ENCODE measurements at places on chromosomes 4 and X. TPM values are rescaled to one million over a fixed set of nuclear protein-coding genes. Genes with fewer than 3 reads are reported as not detected.

Gene GIMD1
- total RNA-seq: not detected

Gene AMOT
- 0.01 TPM for total RNA-seq

Gene FBXW7
- 7.6 TPM for total RNA-seq

Gene GUCY1A1
- not detected for total RNA-seq

Gene SPON2
- total RNA-seq: 0.80 TPM

Gene PAGE2B
- total RNA-seq: not detected

Gene RGN
- not detected for total RNA-seq

Gene HPSE
- total RNA-seq: 1.5 TPM

Gene FAM241A
- 0.90 TPM for total RNA-seq

Gene OTC
- not detected for total RNA-seq

Gene SH3D19
- total RNA-seq: 24.4 TPM

Gene NAP1L2
- total RNA-seq: 0.88 TPM

Gene HMX1
- total RNA-seq: not detected

Gene SPP1
- total RNA-seq: 152 TPM

Gene HTN1
- total RNA-seq: not detected

Gene SRD5A3
- total RNA-seq: 13.3 TPM

Gene CT45A5
- total RNA-seq: not detected

Gene HAUS3
- total RNA-seq: 6.6 TPM

Gene TMPRSS11D
- total RNA-seq: not detected

Gene SLC16A2
- 22.7 TPM for total RNA-seq

Gene SLC6A14
- 0.03 TPM for total RNA-seq

Gene TECRL
- total RNA-seq: not detected

Gene DMRTC1
- total RNA-seq: not detected

Gene MAGEE1
- total RNA-seq: 4.0 TPM

Gene ADD1
- total RNA-seq: 94.4 TPM

Gene ZDHHC9
- total RNA-seq: 51.9 TPM

Gene FAT1
- total RNA-seq: 153 TPM

Gene TRPC3
- total RNA-seq: 0.05 TPM

Gene MFAP3L
- total RNA-seq: 5.3 TPM

Gene CYTL1
- not detected for total RNA-seq

Gene TMEM35A
- total RNA-seq: not detected

Gene ZNF185
- total RNA-seq: 9.3 TPM

Gene IGFBP7
- 251 TPM for total RNA-seq

Gene DUX4
- not detected for total RNA-seq

Gene ATP6AP2
- total RNA-seq: 132 TPM

Gene FGD1
- 7.7 TPM for total RNA-seq

Gene CXCL11
- total RNA-seq: 0.19 TPM

Gene FAM9B
- not detected for total RNA-seq

Gene FRAS1
- total RNA-seq: 1.7 TPM

Gene TLR6
- total RNA-seq: 1.8 TPM

Gene CLTRN
- 1.1 TPM for total RNA-seq

Gene ZNF330
- 24.1 TPM for total RNA-seq

Gene EDA
- total RNA-seq: 0.41 TPM

Gene EPHA5
- total RNA-seq: 0.48 TPM

Gene GPM6B
- total RNA-seq: 0.14 TPM

Gene UGT2B17
- not detected for total RNA-seq

Gene MAGEB6B
- total RNA-seq: not detected

Gene MAML3
- 11.1 TPM for total RNA-seq

Gene KIF4A
- 27.0 TPM for total RNA-seq

Gene SLC34A2
- total RNA-seq: 0.02 TPM

Gene CAPN6
- not detected for total RNA-seq

Gene NOX1
- total RNA-seq: not detected

Gene HGFAC
- 0.07 TPM for total RNA-seq

Gene HMGN5
- total RNA-seq: 2.8 TPM

Gene STK32B
- 15.9 TPM for total RNA-seq

Gene COL4A6
- 16.2 TPM for total RNA-seq

Gene MND1
- 13.3 TPM for total RNA-seq
